ENCODE measurements at places on chromosomes 7 and 10.

DNA sequence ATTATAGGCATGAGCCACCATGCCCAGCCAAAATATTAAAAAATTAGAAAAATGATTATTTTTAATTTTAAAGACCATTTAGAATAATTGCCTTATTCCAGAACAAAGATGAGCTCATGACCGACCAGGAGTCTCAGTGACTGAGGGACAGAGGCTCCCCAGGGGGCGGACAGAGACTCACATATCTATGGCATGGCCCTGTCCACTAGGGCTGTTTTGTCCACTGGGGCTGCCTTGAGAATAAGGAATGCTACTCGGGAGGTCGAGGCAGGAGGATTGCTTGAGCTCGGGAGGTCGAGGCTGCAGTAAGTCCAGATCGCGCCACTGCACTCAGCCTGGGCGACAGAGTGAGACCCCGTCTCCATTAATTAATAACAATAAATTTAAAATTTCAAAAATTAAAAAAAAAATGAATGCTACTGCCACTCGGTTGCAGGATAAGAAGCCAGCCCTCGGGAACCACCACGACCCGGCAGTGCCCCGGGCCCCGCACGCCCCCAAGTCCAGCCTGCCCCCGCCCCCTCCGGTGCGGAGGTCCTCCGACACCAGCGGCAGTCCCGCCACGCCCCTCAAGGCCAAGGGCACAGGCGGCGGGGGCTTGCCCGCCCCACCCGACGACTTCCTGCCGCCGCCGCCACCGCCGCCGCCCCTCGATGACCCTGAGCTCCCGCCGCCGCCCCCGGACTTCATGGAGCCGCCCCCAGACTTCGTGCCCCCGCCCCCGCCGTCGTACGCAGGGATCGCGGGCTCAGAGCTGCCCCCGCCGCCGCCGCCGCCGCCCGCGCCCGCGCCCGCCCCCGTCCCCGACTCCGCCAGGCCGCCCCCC is 128.6 kb downstream of the APBB1IP start:
- no peak for DNase-seq

DNA sequence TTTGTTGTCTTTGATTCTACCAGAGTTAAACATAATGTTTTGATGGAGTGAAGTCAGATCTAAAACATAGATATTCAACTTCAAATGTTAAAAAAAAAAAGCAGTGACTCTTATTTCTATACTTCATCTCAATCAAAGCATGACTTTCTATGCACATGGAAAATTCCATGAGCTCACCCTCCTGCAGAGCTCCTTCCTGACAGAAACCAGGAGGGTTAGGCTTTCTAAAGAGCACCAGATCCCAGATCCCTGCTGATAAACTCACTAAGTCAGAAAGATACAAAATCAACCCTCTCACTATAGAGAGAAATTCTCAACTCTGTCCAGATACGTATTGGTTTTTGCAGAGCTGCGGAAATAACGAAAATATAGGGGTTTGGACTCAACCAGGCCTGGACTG is 122.6 kb downstream of the FAM107B start:
- no peak for DNase-seq

DNA sequence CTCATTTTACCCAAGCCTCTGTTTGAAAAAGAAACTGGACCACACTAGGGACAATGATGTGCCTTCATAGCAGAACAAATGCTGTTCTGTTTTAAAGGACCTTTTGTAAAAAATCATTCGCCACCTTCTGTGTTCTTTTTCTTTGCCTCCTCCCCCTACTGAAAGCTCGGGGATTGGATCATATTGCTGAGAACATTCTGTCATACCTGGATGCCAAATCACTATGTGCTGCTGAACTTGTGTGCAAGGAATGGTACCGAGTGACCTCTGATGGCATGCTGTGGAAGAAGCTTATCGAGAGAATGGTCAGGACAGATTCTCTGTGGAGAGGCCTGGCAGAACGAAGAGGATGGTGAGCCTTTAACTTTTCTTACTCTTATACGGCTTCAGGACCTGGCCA is 62.2 kb downstream of the POLL start:
- DNase-seq: no peak

DNA sequence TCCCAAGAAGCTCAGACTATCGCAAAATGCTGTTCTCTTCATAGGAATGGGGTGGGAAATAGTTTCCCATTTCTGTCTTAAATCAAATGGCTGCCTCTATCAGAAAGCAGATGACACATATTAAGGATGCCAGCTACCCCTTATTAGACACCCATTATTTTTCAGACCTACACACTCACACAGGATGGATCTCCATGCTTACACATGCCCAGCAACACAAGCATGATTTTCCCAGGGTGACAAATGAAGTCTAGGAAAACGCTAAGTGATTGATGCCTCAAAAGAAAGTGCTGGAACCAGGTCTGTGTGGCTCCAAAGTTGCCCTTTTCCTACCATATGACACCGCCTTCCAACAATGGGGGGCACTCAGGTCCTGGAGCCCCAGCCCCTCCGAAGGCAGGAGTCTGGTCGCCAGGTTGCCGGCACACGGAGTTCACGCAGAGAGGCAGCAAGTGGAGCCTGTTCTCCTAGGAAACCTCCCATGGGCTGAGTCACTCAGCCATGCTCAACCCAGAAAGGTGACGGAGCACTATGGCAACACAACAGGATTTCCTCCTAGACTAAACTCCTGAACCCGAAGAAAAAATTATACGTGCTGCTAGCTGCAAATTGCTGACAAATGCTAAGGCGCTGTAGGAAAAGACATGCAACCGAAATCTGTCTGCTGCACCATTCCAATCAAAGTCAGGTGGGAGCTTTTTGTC is 19.8 kb downstream of the VOPP1 start:
- peak; percentile 81 for DNase-seq

DNA sequence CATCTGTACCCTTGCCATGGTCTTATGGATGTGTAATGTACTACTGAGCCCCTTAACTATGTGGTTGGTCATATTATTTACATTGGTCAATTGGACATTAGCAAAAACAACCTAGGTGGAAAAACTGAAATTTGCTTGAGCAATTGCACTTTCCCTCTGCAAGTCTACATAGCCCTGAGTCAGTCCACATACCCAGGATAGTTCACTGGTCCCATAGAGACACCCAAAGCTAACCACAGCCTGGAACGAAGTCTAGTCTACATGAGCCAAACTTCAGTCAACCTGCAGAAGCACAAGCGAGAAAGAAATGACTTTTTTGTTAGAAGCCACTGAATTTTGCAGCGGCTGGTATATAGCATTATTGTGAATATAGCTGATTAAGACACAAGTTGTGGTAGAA is 37.6 kb upstream of the COL1A2 start:
- no peak for DNase-seq

- DNase-seq: no peak
Measured at GRCh38 chr7:70189776-70190175, 591.5 kb downstream of the AUTS2 start.
